Stimulated activated CD8-positive, alpha-beta memory T cell treated with anti-CD3 and anti-CD28 coated beads, Interleukin-7, amount 100 ng/mL, for 48 hours (primary cell): ENCODE measurements at places on chromosomes 4 and X.

DNA sequence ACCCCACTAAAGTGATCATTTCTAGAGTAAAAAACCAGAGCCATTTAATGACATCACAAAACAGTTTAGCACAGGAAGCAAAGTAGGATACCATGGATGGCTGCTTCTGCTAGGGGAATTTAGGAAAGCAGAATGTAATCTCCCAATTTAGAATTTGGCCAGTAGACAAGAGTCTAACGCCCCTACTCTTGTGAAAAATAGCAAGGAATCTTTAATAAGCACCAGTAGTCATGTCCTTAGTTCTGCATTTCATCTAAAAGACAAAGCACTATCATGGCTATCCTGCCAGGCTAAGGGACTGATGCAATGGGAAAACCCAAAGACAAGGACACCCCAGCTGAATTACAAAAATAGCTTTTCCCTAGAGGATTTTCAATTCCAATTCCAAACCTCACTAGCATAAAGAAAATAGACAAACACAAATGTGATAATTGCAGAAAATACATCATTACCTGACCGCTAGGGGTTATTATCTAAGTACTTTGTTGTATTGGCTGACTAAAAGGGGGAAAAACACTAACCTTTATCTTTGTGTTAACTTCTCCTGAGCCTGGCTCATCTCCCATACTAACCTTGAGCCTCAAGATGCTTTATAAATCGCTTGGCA, 2.6 kb upstream of the AMMECR1 start:
- no peak for DNase-seq

GRCh38 chrX:125378205-125378604, 58.5 kb downstream of the TEX13C start:
- DNase-seq, result no peak

- DNase-seq, result no peak
Measured at GRCh38 chrX:46444011-46444410, 101.2 kb downstream of the ZNF674 start.

- DNase-seq, result no peak
Measured at GRCh38 chr4:152500800-152501434, 35.0 kb downstream of the FBXW7 start.

- no peak for DNase-seq
Measured at GRCh38 chr4:78720204-78720603, 55.9 kb upstream of the BMP2K start.

DNA sequence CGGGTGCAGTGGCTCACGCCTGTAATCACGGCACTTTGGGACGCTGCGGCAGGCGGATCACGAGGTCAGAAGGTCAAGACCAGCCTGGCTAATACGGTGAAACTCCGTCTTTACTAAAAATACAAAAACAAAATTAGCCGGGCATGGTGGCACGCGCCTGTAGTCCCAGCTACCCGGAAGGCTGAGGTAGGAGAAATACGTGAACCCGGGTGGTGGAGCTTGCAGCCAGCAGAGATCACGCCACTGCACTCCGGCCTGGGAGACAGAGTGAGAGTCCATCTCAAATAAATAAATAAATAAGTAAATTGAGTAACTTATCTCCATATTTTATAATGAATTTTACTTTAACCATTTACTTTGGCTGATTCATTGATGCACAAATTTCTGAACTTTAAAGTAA, 1913.3 kb downstream of the PCDH7 start:
- no peak for DNase-seq

- no peak for DNase-seq
Measured at GRCh38 chrX:102063445-102064074, 61.9 kb upstream of the TCEAL2 start.

DNA sequence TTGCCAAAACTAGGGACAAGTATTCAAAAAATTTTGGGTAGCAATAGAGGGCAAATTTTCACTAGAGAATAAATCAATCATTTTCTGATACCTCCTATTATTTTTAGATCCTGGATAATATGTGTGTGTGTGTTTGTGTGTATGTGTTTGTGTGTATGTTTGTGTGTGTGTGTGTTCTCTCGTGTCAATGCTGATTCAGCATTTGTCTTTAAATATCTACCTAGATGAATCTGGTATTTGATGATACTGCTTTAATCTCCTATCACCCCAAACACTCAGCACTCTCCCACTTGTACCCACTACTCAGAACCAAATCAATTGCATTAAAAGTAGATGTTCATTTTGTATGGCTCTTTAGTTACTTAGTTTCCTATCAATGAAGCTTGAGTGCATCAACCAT, 101.3 kb upstream of the NPFFR2 start:
- no peak for DNase-seq

DNA sequence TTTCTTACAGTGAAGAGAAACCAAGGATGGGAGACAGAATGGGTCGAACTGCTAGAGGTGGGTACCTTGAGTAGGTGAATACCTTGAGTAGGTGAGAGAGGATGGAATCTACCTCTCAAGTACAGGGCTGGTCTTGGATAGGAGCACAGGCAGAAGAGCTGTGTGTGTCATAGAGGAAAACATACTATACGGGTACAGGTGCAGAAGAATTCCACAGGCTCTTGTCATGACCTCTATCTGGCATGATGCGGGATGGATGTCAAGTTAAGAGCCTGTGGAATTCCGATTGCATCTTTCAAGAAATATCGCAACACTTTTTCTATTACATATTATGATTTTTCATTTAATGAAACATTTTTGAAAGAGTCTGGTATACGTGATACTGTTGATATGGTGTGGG, 18.0 kb upstream of the OCIAD1 start:
- DNase-seq, result no peak

- DNase-seq, result no peak
Measured at GRCh38 chrX:30530606-30531005, 47.0 kb downstream of the TASL start.

DNA sequence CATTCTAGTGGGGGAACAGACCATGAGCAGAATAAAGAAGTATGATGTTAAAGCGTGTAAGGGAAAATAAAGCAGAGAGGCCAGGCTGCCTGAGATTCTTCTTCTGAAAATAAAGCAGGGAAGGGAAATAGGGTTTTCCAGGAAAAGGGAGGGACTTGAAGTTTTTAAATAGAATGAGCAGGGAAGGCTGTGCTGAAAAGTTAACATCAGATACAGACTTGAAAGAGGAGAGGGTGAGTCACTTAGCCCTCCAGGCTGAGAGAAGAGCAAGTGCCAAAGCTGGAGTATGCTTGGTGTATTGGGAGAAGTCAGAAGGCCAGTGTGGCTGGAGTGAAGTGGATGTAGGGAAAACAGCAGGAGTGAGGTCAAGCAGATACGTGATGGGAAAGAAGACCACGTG, 10.0 kb upstream of the PLK4 start:
- DNase-seq, result no peak

DNA sequence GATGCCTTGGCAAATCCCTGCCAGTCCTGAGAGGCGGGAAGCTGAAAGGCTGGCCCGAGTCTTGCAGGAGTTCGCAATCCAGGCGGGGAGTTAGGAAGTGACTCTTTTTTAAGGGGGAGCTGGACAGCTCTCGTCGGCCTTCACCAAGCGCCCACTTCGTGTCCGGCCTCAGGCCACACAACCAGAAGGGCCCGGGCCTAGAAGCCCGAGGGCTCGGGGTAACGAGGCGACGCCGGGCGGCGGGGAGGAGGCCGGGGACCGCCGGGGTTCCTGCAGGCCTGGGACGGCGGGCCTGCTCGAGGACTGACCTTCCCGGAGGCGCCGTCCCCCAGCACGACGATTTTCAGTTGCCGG, 395 bp downstream of the RAB28 start:
- DNase-seq, result no peak

- no peak for DNase-seq
Measured at GRCh38 chr4:170025523-170026252, 507 bp downstream of the MFAP3L start.

GRCh38 chr4:104735174-104735573, 240.5 kb upstream of the CXXC4 start:
- no peak for DNase-seq

DNA sequence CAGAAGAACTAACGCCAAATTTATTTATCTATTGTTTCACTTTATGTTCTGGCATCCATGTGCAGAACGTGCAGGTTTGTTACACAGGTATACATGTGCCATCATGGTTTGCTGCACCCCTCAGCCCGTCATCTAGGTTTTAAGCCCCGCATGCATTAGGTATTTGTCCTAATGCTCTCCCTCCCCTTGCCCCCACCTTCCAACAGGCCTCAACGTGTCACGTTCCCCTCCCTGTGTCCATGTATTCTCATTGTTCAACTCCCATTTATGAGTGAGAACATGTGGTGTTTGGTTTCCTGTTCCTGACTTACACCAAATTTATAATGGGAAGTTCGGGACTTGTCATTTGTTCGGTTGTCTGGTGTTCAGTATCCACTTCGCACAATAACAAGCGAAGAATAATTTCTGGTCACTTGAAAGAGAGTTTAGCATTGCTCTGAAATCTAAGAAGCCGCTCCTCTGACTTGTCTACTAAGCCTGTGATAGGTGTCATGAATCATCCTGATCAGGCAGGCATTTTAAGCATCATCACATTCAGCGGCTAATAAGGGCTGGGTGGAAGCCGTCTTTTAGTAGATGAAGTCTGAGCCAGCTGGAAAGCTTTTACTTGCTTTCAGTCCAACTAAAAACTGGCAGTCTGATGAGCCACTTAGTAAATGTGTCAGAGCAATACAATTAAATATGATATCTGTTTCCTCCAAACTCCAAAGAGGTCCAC, 1065.7 kb upstream of the PABPC4L start:
- DNase-seq, result no peak

DNA sequence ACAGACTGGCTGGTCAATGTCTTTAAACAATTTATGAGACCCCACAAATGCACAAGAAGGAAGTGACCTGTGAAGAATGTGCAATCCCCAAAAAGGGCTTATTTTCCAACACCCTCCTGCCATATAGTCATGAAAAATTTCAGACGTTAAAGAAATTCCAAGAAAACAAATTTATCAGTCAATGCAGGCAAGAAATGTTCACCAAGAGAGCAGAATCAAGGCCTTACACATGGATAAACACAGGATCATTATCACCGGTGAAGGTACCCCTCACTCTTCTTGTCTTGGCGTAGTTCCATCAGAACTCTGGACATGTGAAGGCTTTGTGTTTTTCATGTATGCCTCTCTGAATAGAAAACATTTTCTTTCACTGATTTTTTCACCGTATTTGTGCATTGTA, 186.7 kb upstream of the GALNTL6 start:
- no peak for DNase-seq

DNA sequence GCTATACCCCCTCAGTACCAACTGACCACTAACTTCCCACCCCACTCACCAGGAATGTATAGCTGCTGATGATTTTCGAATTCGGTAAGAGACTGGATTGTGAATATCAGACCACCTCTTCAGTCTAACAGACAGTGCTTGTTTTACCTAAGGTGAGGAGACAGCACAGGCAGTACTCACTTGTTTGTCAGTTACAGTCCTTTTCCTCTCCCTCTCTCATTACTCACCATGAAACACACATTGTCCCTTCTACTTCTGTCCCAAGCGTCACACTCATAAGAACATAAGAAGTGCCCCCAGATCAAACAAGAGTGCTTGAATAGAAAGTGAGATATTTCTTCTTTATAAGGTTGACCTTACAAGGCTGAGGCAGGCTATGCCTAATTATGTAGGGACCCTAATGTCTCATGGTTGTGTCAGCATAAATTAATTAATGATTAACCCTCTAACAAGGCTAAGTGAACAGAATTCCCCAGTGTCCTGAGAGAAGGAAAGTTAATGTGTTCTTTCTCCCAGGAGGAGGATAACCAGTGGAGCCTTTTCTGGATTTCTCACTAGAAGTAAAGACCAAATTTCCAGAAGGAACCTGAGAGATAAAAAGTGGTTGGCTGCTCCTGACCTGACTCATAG, 32.2 kb downstream of the ZCCHC12 start:
- no peak for DNase-seq

GRCh38 chrX:3678328-3678727, 35.1 kb downstream of the PRKX start:
- no peak for DNase-seq

DNA sequence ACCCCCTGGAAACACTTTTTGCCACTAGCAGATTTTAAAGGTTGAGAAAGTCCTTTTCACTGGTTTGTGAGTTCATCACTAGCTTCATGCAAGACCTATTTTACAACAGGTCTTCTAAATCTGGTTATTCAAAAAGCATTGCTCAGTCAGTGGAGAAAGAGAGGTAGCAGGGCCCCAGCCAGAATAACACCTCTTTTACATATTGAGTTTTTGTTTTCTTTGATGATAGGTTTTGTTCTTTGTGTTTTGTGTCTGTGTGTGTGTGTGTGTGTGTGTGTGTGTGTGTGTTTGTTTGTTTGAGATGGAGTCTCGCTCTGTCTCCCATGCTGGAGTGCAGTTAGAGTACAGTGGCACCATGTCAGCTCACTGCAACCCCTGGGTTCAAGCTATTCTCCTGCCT, 2.7 kb upstream of the VEGFC start:
- DNase-seq, result no peak

GRCh38 chr4:181008164-181008563, 1235.0 kb upstream of the TENM3 start:
- no peak for DNase-seq

DNA sequence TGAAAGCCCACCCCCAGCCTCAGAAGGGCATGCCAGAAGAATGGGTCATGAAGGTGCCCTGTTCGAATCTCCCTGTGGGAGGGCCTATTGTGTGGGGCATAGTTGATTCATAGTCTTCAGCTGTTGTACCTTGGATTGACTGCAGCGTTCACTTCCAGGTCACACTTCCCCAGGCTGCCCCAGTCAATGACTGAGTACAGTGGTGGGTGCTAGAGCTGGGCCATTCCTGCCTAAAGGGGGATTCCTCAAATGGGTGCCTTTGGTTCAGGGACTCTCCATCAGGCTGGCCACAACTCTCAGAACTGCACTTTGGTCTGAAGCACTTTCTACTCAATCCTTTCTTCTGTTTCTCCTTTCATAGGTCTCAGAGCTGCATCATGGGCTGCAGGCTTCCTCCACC, 35.0 kb upstream of the RASGEF1B start:
- DNase-seq, result no peak

GRCh38 chrX:125132274-125132673, 187.4 kb upstream of the TEX13C start:
- no peak for DNase-seq

DNA sequence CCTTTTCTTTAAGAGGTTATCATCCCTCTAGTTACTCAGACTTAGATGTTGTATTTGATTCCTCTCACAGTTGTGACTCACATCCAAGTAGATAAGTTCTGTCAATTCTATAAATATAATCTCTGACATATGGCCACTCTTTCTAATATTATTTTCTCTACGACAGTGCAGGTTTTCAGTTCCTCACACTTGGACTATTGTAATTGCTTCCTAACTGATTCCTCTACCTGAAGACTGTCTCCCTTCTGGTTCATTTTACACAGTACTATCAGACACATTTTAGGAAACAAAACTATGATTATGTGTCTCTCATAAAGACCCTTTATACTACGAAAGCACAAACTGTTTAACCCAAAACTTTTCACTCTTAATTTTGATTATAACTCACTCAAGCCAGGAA, 31.3 kb upstream of the GNRHR start:
- no peak for DNase-seq

- DNase-seq, result no peak
Measured at GRCh38 chrX:105323928-105324327, 103.4 kb upstream of the TEX13A start.

- DNase-seq, result no peak
Measured at GRCh38 chr4:83572848-83573247, 36.9 kb downstream of the GPAT3 start.
